ENCODE measurements at places on chromosomes 2 and 18. TPM values are rescaled to one million over a fixed set of nuclear protein-coding genes. Genes with fewer than 3 reads are reported as not detected.
A peak's percentile ranks its signal among the peaks of the same experiment; 100 is the strongest.

- no peak overlapping the region for H3K4me3 ChIP-seq
- no peaks in the 10 kb centered on the region for H3K4me1 ChIP-seq
- no peaks in the 10 kb centered on the region for H3K27me3 ChIP-seq
- no peaks in the 10 kb centered on the region for H3K36me3 ChIP-seq
Measured at GRCh38 chr2:237427769-237428506, 14.0 kb upstream of the COL6A3 start.

GRCh38 chr2:240635998-240636547 lies 10.8 kb downstream of the GPR35 start:
- DNase-seq, result no peak
- H3K36me3 ChIP-seq, result no peaks in the 10 kb centered on the region
- no peak overlapping the region for H3K27ac ChIP-seq

DNA sequence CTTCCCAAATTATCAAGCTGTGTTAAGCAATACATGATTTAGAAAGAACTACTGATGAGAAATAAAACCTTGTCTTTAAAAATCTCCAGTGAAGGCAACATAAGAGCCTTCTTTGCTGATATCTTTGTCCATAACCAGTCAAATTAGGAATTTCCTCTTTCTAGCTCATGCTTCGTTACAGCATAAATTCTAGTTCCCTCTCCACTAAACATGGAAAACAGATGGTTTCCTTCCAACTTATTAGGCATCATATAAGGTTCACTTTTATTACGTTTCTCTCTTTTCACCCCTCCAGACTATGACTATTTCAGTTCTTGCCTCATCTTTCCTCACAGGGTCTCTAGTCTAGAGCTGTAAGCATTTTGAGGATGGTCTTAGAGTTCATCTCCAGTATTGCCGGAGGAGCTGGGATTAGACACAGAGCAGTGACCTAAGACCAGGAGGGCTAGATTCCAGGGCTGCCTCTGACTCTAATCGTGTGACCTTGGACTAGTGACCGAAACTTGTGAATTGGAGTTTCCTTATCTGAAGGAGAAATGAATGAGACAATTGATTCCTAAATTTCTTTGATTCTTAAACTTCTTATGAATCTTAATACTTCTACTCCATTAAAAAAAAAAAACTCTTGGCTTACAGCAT lies 195.5 kb upstream of the APCDD1 start:
- H3K27ac ChIP-seq, result no peak overlapping the region
- no peaks in the 10 kb centered on the region for H3K36me3 ChIP-seq

DNA sequence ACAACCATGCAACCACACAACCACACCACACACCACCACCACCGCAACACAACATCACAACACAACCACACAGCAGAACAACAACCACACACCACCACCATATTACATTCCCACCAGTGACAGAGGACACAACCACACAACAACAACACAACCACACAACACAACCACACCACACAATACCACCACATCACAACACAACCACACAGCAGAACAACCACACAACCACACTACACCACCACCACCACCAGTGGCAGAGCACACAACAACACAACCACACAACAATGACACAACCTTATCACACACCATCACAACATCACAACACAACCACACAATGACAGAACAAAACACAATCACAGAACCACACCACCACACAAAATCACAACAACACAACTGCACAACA lies 313.0 kb upstream of the MYT1L start:
- no peak overlapping the region for H3K4me3 ChIP-seq
- H3K27me3 ChIP-seq, result no peaks in the 10 kb centered on the region
- H3K4me1 ChIP-seq, result no peaks in the 10 kb centered on the region
- DNase-seq, result no peak
- no peak overlapping the region for H3K27ac ChIP-seq
- H3K36me3 ChIP-seq, result no peaks in the 10 kb centered on the region

DNA sequence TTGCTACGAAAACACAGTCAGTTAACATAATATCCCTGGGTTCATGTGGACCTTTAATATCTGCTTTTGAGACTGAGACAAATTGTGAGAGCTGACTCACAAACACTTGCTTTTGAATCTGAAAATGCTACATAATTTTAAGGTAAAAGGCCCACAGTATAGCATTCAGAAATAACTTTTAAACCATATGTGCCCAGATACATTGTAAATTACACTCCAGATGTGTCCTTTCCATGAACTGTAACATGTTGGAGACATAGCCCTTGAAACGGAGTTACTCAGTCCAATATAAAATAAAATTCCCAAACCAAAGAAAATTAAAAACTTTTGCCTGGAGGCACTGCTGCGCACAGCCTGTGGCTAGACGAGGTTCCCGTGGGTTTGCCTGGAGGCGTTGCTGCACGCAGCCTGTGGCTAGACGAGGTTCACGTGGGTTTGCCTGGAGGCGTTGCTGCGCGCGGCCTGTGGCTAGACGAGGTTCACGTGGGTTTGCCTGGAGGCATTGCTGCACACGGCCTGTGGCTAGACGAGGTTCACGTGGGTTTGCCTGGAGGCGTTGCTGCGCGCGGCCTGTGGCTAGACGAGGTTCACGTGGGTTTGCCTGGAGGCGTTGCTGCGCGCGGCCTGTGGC lies 131.9 kb upstream of the ALKAL2 start:
- H3K27me3 ChIP-seq, result peaks cover 34% of the 10 kb centered on the region
- no peak overlapping the region for H3K4me3 ChIP-seq
- H3K4me1 ChIP-seq, result no peaks in the 10 kb centered on the region
- DNase-seq, result no peak
- H3K27ac ChIP-seq, result no peak overlapping the region

DNA sequence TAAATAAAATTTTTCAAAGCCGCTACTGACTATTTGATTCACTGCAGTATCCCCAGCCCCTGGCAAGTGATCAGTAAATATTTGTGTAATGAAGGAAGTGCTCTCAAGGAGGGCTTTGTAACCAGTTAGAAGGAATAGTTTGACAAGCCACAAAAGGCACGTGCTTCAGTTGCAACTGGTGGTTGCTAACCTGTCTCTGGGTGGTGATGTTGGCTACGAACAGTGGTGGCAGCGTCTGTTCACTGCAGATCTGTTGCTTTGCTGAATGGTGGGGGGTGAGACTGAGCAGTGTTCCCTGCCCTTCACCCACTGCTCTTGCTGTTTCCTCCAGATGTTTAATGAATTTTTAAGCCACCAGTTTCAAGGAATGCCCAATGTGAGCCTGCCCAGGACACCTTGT lies 73.9 kb upstream of the SIX2 start:
- DNase-seq, result no peak
- no peaks in the 10 kb centered on the region for H3K27me3 ChIP-seq
- H3K27ac ChIP-seq, result no peak overlapping the region
- H3K36me3 ChIP-seq, result no peaks in the 10 kb centered on the region
- H3K4me3 ChIP-seq, result no peak overlapping the region

DNA sequence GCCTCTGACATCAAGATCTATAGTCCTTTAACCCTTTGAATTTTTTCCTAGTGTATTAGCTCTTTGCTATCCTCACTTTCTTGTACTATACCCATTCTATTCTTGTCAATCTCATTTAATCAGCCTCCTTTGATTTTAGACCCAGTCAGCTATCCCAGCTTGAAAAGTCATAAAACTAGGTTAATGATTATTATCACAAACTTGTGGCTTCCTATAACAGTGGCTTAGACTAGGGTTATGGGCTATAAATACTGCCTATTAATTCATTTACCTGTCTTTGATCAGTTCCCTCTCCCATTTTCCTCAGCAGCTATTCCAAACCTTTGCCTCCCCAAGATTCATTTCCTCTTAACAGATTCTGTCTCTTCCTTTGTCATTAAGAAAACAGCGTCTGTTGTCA lies 174.8 kb downstream of the UBR3 start:
- DNase-seq, result no peak
- H3K36me3 ChIP-seq, result no peaks in the 10 kb centered on the region
- no peaks in the 10 kb centered on the region for H3K4me1 ChIP-seq
- no peak overlapping the region for H3K4me3 ChIP-seq
- no peak overlapping the region for H3K27ac ChIP-seq

- DNase-seq, result peak; percentile 94
- peak overlapping the region; percentile 75 for H3K27ac ChIP-seq
- peaks cover 20% of the 10 kb centered on the region for H3K4me1 ChIP-seq
- no peaks in the 10 kb centered on the region for H3K36me3 ChIP-seq
Measured at GRCh38 chr2:132415915-132416722, 486 bp upstream of the GPR39 start.

The HES6 gene
- 47.8 TPM for total RNA-seq

The PGAP1 gene
- 7.1 TPM for total RNA-seq

The RAB27B gene
- total RNA-seq, result 2.2 TPM

The NT5DC4 gene
- 0.22 TPM for total RNA-seq

The ZCCHC2 gene
- total RNA-seq, result 17.7 TPM

The PPP1R7 gene
- 45.4 TPM for total RNA-seq
